ENCODE measurements at places on chromosomes 1 and 21.

DNA sequence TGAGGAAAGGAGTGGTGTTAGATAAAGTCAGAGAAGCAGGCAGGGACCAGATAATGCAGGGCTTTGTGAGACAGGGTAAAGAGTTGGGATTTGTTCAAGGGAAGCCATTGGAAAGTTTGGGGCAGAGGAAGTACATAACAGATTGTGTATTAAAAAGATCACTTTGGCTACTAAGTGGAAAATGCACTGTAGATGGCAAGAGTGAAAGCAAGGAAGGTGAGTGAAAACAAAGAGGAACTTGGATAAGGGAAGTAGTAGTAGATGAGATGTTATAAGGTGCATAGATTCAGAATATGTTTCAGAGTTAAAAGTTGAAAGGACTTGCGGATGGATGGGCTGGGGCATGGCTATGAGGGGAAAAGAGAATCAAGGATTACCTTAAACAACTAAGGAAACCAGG, 17.4 kb downstream of the MRPL39 start:
- no peak for DNase-seq

GRCh38 chr1:95115708-95116137, 1.4 kb upstream of the TLCD4 start:
- no peak for DNase-seq

DNA sequence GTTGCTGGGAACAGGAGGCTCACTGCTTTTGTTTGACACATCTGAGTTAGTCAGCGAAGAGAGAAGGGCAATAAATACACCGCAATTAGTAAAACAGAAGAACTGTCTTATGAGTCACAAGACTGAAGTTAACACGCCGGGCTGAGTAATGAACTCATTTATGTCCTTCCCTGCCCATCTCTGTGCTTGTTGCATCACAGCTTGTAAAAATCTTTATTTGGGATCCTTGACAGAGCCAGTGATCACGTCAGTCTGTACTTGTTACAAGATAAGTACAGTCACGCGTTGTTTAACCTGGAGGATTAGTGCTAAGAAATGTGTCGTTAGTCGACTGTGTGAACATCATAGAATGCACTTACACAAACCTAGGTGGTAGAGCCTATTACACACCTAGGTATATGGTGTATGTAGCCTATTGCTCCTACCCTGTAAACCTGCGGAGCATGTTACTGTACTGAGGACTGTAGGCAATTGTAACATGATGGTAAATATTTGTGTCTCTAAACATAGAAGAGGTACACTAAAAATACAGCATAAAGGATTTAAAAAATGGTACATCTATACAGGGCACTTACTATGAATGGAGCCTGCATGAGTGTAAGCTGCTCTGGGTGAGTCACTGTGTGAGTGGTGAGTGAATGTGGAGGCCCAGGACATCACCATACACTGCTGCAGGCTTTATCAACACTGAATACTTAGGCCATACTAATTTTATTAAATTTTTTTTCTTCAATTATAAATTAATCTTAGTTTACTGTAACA, 272.2 kb downstream of the TNR start:
- no peak for DNase-seq

- DNase-seq: no peak
These were observed 120.0 kb downstream of the S1PR1 start for GRCh38 chr1:101356604-101357443.

DNA sequence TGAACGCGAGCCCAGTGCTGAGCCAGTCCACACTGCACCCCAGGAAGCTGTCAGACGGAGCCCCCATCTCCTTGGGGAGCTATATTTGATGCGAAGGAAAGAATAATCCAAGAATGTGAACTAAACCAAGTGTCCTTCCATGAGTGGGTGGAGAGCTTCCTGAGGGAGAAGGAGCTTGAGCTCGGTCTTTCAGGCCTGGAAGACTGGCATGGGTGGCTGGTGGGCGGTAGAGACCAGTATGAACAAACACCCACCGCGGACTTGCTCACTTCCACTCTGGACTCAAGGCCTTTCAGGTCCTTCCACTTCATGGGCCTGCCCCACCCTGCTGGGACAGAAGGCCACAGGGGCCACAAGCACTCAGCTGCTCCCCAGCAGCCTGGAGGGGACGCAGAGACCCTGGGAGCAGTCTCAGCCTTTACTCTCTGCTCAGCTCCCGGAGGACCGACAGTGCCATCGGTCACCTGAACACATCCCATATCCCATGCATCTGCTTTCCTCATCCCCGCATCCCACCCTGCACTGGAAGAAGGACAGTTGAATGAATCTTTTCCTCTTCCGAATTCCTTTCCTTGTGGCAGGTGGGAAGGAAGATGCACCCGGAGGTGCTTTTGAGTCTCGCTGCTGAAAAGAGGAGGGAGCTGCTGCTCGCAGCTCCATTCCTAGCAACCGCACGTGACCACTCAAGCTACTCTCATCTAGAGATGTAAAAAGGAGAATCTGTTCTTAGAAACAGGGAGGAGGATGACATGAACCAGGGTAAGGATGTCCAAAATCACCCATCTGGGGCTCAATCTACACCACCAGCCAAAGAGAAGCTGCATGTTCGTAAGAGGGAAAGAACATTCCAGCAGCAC, 92.3 kb downstream of the PGBD5 start:
- DNase-seq: no peak
